LHCN-M2 (cell line): ENCODE measurements at places on chromosomes 1 and 21. TPM values are rescaled to one million over a fixed set of nuclear protein-coding genes. Genes with fewer than 3 reads are reported as not detected.

DNA sequence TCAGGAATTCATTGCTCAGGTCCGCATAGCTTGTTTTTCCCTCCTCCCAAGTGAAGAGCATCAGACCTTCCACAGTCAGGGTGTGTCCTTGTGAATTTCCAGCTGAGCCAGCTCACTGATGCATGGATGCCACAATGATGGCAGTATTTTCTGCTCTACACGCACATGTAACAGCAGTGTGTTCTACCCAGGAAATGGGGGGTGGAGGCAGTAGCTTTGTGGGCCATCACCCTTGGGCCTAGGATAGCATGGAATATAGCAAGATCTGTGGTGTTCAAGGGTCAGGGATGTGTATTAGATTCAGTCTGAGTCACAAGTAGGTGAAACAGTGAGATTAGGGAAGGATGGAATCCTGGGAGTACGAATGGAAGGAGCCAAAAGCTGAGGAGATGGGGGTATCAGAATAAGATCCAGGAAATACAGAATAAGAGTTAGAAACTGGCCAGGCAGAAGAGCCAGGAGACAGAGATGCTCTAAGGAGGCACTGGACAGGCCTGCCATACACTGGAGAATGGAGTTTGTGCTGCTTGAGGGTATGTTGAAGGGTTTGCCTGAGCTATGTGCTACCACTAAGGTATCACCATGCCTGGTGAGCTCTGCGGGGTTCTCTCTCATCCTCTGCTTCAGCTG, 90.6 kb upstream of the CNIH3 start:
- DNase-seq: peak; percentile 34

DNA sequence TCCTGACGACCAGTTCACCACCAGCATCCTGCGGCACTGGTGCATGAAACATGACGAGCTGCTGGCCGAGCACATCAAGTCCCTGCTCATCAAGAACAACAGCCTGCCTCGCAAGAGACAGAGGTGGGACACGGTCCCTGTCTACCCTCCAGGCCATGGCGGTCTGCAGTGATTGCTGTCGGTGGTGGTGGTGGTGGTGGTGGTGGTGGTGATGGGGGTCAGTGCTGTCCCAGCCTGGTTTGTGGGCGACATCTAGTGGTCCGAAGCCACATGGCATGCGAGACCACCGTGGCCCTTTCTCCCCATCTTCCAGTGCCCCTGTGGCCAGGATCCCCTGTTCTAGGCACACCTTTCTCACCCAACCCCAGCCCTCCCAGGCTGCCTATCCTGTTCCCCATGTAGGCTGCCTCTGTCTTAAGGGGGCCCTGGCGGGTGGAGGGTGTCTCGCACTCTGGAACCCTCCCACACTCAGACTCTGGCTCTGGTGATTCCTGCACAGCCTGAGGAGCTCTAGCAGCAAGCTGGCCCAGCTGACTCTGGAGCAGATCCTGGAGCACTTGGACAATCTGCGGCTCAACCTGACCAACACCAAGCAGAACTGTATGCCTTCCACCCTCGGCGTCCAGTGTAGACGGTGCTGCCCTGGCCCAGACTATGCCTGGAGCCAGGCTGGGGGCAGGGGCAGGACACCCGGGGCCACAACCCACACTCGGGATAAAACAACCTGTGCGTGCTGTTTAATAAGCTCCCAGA, 3.2 kb upstream of the SLC27A3 start:
- DNase-seq: no peak

The FLG2 gene
- total RNA-seq: not detected in 2 replicates

- DNase-seq: no peak
Observed at GRCh38 chr1:115976921-115977498, 697 bp downstream of the SLC22A15 start.

DNA sequence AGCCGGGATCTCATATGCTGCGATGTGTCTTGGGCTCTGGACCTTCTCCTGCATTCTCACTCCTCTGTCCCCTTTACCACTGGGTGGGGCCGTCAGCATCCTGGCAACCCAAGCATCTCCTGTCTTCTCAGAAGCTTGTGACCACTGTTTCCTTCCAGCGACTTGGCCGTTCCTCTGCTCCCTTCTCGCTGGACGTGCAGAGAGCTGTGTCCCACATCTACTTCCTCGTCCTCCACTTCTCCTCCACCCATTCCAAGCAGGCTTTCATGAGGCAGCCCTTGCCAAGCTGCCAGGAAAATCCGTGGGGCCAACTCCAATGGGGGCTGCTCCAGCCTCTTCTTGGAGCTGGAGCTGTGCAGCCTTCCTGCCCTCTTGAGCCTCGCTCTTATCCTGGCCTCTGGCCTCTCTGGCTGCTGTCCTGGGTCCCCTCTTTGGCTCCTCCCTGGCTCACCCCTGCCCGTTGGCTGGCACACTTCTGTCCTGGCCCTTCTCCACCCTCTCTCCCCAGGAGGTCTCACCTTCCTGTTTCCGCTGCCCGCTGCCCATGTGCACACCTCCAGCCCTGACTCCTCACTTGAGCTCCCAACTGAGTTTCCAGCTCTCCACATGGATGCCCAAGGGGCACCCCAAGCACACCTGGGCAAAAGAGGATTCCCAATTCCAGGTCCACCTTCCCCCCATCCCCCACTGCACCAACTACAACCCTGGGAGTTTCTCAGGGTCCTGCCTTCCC, 8.7 kb downstream of the FAM131C start:
- no peak for DNase-seq

The SRGAP2 gene
- total RNA-seq: 34.4 and 43.9 TPM in 2 replicates

DNA sequence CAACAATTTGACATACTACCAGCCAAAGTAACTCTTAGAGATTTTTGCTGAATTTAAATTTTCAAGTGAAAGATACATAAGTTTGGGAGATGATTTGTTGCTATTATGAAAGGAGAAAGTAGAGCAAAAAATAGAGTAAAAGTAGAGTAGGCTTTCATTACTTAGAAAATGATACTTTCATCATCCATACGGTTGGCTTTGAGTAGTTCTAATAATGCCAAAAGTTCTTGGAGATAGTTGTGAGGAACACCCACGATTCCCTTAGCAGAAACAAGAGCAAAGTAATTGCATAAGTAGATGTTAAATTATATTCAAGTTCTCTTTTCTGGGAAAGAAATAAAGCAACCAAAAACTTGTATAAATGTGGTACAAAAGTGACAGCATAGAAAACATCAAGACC, 95.0 kb upstream of the VAV3 start:
- no peak for DNase-seq

- no peak for DNase-seq
Observed at GRCh38 chr1:33380811-33381210, 50.1 kb downstream of the PHC2 start.

- peak; percentile 19 for DNase-seq
Observed at GRCh38 chr1:170586321-170587252, 54.6 kb downstream of the GORAB start.

- peak; percentile 45 for DNase-seq
Observed at GRCh38 chr21:44802396-44803153, 955 bp upstream of the UBE2G2 start.

DNA sequence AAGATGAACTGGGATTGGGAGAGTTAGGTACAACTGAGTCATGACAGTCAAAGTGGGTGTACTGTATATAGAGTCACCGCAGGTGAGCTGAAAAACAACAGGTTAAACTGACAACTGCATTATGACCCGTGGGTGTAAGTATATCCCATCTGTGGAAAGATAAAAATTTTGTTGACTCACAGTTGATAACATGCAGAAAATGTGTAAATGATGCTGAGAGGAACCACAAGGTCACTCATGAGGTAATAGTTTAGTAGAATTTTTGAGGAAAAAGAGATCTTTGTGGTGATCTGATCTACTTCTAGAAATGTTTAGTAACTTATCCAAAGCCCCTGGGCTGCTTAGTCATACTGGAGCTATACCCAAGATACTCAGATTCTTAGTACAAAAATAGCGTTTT, 838 bp downstream of the OR2C3 start:
- DNase-seq: no peak

The NBPF3 gene
- total RNA-seq: 11.7 and 16.6 TPM in 2 replicates

DNA sequence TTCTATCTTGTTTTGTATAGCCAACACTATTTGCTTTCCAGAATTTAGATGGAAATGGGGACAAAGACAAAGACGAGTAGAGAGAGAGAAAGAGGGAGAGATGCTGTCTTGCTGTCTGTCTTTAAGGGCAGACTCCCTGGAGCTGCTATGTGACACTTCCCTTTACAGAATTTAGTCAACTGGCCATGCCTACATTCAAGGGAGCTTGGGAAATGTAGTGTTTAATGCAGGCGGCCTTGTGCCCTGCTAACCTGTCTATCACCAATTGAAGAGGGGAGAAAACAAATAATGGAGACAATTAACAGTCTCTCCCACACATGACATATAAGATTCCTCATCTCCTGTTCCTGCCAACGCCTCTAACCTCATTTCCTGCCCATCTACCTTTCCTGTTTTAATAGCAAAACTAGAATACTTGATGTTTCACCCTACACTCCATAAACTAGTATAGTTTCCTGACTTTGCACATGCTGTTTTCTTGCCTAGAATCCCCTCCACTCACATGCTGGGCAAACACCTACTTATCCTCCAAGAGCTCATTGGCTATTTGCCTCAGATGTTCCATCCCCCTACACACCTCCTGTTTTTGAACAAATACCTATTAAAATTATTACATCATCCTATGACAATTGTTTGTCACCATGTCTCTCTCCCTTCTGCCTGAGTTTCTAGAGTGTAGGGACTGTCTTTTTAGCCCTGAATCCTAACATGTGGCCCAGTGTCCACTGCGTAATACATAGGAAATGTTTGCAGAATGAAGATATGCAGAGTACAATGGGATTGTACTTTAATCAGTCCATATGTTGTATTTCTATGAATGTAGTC, 117.2 kb downstream of the SLC25A24 start:
- no peak for DNase-seq

DNA sequence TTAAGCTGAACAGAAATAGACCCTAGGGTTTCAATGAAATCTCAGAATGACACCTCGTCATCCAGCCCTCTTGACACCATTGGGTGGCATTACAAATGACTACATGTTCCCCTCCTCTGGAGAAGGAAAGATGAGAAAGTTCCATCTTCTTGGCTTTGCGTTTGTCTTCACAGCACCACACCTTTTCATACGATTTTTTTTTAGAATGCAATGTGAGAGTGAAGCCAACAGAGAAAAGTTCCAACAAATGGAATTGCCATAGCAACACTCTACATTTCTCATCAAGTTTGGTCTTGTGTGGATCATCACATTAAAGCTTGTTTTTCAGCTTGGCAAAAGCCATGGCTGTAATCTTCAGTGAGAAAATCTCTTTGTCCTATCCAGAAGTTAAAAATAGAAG, 183.4 kb upstream of the SNX7 start:
- no peak for DNase-seq

DNA sequence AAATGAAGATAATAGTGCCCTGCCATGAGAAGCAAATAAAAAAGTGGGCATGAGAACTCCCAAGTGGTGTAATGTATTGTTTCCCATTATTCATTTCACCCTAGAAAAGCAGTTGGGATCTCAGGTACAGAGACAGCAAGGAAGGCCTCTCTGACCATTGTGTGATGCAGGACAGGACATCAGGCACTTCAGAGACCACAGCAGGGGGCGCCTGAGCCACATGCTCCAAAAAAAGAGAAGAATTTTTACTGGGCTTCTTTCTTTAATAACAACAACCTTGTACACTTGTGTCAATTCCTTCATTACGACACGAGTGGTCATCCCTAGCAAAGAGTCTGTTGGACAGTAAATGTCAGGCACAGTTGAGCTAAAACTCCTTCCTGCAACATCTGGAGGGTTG, 533.3 kb downstream of the OMA1 start:
- no peak for DNase-seq

DNA sequence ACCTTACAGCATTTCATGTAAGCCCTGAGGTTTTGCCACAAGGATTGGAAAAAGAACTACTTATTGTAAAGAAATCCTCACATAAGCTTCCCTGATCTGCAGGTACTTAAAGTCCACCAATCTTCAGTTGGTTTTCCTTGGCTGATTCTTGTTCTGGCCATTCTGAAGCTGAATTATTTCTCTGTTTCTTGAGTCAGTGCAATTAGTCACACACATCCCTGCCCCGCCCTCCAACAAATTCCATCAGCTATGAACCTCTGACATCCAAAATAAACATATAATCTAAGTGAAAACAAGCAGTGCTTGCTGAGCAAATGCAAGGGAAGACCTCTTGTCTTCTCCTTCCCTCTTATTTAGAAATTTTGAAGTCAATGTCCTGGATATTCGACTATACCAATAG, 8.2 kb upstream of the FNDC7 start:
- DNase-seq: peak; percentile 57

GRCh38 chr1:111856411-111857185, 100.9 kb downstream of the DDX20 start:
- no peak for DNase-seq

DNA sequence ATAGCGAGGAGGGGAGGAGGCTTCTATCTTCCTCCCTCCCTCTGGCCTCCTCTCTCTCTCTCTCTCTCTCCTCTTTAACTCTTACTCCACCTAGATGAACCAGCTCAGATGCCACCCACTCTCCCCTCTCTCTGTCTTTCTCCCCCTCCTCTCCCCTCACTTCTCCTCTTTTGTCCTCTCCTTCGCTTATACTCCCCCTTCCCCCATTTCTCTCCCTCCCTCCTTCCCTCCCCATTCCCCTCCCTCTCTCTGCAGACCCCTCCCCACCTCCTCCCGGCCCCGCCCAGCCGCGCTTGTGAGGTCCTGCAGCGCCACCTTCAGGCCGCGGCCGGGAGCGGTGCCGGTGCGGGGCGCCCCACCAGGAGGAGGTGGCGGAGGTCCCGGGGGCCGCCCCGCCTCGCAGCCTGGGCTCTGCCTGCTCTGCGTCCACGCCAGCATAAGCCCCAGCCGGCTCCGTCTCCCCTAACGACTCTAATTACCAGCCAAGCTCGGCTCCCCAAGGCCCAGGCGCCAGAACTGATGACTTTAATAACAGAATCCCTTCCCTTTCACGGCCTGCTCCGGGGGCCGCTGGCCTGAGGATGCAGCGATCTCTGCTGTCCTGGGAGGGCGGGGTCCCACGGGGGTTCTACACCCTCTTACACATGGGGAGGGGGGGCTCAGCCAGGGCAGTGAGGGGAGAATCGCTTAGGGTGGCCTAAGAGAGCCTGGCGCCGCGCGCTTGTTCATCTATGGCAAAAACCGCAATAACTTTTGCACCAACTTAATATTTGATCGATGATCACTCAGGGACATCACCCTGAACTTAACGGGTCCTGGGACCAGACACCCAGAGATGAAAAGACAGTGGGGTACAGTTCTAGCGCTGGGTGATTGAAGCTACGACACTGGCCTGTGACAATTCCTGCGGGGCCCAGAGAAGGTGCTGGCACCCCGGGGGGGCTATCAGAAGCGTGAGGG, 637.3 kb downstream of the MATN1 start:
- DNase-seq: no peak

The OBSCN gene
- total RNA-seq: 2.1 TPM in 2 replicates

The ANKRD45 gene
- total RNA-seq: 0.13 TPM in 1 of 2 replicates, not detected in the other

GRCh38 chr1:110040548-110040947, 6.1 kb downstream of the STRIP1 start:
- no peak for DNase-seq

DNA sequence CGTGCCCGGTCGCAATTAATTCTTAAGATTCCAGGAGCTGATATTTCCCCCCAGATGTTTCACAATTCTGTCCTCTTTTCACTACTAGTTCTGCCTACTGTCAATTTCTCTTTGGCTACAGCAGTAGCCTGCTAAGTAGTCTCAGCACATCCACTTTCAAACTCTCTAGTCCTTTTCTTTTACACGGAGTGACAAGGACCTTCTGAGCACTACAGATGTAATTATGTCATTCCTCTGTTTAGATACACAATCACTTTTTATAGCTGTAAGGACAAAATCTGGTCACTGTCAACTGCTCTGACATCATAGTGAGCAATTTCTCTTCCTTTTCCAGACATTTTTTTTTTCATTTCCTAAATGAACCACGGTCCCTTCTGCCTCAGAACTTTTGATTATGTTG, 421.7 kb upstream of the CHRM3 start:
- no peak for DNase-seq
